ENCODE measurements at places on chromosomes 3 and 15.

DNA sequence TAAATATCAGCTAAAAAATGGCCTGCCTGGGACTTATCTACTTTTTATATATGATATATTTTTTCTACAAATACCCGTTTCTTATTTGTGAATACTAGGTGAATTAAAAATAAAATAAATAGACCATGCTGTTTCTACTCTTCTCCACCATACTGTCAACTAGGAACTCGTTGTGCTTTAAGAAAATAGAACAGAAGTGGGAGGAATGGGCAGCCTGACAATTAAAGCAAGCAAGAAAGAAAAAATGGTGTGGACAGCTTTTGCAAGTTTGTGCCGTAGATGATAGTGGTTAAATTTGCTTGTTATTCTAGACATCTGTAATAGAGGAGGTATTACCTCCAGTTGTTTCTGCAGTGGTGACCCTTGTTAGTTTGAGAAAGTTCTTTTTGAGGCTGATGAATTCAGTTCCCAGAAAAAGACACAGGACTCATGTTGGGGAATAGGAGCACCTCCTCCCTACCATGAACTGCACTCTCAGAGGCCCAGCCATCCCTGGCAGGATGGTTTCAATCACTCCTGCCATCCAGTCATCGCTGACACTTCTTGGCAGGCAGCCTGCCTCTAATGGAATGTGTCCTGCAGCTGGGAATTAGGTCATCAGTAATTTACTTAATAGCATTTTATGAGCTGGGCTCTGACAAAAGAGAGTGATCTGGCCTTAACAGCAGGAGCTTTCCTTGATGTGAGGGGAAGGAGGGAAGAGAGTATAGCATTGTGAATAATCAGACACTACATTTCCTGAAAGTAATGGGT is 105.0 kb upstream of the GAP43 start:
- no peak for DNase-seq

DNA sequence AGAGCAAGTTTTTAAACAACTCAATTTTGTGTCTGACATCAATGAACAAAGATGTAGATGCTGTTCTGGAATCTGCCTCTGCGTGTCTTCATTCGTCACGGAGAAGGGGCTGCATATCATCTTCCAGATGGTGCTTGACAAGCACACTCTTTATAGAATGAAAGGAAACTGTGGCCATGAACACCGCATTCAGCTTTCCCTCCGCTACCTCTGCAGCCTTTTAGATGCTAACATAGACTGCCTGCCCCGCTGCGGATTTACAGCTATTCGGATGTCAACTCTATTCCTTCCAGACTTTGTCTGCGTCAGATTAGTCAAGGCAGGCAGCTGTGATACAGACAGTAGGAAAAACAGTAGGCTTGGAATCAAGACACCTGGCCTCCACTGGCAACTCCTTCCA is 232.9 kb downstream of the TJP1 start:
- no peak for DNase-seq

GRCh38 chr3:156240642-156241041 is 120.3 kb downstream of the KCNAB1 start:
- DNase-seq = no peak

DNA sequence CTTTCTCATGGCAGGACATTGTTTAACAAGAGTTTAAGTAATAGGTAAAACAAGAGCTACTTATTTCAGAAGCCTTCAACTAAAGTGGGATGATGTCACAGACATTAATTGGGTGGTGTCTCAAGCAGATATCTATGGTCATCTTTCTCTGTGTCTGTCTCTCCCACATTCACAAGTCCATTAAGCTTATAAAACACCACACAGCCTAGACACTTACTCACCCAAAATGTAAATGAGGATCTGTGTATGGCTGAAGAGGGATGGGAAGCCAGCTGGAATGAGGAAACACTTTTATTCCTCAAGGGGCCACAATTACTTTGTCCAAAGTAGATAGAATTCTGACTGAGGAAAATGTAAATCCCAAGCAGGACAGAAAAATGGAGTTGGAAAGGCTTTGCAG is 183.8 kb downstream of the THRB start:
- DNase-seq = no peak

- no peak for DNase-seq
These were observed 103.4 kb downstream of the IGF1R start for GRCh38 chr15:98751767-98752166.

- DNase-seq = no peak
These were observed 439.9 kb downstream of the TBL1XR1 start for GRCh38 chr3:176757429-176757828.

- no peak for DNase-seq
These were observed 55.4 kb downstream of the VGLL4 start for GRCh38 chr3:11588338-11588737.

DNA sequence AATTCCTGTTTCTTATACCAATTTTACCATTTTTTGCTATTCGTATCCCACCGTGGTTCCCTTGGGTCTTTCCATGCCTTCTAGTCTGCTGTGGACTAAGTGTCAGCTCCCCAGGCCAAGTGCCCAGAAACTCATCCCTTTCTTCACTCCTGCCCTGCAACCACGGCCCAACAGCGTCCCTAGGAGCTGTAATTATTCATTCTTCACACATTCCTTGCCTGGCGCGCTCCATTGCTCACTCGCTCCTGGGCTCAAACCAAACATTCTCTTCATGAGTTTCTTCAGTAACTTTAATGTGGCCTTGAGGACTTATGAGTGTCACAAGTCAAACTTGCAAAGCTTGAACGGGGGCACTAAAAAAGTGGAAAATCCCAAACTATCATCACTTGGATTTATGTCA is 15.7 kb downstream of the GABRB3 start:
- DNase-seq = no peak

GRCh38 chr3:142495103-142495502 is 47.3 kb upstream of the XRN1 start:
- no peak for DNase-seq

GRCh38 chr3:55412545-55412944 is 74.6 kb downstream of the WNT5A start:
- DNase-seq = no peak

DNA sequence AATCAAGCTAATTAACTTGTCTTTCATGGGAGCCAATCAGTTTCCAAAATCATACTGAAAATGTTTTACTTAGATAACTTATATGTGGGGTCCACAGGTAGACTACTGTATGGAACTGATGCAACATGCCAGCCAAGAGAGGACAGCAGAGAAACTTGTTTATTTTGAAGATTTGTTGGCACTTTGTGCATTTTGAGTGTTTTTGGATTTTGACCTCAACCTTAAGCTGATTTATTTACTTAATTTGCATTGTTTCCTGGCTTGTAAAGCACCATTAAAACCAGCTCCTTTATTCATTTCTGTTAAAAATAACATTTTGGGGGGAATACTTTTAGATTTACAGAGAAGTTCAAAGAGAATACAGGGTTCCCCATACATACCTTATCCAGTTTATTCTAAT is 166.6 kb downstream of the MCTP2 start:
- no peak for DNase-seq

- no peak for DNase-seq
These were observed 212.0 kb downstream of the MEIS2 start for GRCh38 chr15:36888011-36888992.

DNA sequence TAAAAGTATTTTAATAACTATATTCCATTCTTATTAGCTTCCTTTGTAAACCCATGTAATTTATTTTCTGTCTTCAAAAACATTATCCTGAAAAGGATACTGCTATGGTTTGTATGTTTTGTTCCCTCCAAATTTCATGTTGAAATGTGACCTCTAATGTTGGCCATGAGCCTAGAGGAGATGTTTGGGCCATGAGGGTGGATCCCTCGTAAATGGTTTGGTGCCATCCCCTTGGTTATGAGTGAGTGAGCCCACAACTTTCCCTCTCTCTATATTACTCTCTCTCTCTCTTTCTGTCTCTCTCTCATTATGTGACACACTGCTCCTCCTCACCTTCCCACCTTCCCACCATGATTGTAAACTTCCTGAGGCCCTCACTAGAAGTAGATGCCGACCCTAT is 357.7 kb downstream of the MFSD1 start:
- DNase-seq = no peak

DNA sequence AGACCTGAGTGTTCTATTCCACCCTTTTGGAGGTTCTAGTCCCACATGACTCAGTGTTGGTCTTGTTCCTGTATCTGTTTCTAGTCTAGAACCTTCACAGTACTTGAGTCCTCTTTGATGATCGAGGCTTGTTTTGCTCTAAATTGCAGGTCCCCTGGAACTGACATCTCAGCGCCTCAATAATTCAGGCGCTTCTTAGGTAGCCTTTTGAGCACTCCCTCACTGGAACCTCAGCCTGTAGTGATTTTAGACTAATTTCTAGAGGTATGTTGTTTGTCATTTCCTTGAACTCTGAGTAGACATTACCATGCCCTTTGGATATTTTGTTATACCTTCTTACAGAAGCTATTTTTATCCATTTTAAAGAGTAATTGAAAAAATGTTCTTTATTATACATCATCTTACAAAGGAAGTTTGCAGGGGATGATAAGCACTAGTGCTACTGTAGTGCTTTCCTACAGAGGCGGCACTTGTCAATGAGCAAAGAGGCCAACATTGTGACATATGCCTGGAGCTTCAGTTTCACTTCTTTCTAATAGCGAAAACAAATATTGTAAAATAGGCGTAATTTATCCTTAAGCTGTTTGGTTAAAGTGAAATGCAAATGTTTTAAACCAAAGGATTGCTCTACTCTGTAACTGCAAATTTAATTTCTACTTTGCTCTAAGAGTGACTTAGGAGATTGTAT is 75.7 kb downstream of the EFL1 start:
- DNase-seq = no peak

GRCh38 chr3:45538641-45538986 is 55.9 kb upstream of the LIMD1 start:
- DNase-seq = no peak

DNA sequence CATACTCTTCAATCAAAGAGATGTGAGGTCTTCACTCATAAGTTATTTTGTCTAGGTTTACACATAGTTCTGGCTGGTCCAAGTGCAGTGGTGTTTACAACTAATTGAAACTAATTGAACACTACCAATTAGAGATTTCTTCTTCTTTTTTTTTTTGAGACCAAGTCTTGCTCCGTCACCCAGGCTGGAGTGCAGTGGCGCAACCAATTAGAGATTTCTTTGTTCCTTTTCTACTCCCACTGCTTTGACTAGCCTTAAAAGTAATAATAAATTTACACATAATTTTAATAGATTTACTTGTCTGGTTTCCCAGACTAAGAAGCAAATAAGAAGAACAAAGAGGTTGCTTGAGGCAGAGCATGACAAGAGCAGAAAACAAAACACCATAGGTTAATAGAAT is 6.7 kb upstream of the DENND6A start:
- DNase-seq = no peak

DNA sequence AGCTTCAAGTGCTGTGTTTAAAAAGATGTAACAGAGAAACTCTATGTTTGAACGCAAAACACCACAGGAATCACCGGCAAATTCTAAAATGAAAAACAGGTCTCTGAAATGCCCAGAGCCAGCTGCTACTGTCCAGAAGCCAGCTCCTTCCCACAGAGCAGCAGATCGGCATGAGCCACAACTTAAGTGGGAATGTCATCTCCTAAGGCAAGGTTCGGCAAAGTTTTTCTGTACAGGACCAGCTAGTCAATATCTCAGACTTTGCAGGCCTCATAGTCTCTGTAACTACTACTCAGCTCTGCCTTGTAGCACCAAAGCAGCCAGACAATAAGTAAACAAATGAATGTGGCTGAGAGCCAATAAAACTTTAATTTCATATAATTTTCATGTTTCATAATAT is 4.9 kb downstream of the PLOD2 start:
- DNase-seq = no peak

GRCh38 chr3:67798412-67798811 is 144.0 kb upstream of the SUCLG2 start:
- DNase-seq = no peak

GRCh38 chr15:61449186-61449702 is 220.1 kb upstream of the RORA start:
- no peak for DNase-seq

- no peak for DNase-seq
These were observed 153.6 kb downstream of the TMEM108 start for GRCh38 chr3:133191818-133192217.

DNA sequence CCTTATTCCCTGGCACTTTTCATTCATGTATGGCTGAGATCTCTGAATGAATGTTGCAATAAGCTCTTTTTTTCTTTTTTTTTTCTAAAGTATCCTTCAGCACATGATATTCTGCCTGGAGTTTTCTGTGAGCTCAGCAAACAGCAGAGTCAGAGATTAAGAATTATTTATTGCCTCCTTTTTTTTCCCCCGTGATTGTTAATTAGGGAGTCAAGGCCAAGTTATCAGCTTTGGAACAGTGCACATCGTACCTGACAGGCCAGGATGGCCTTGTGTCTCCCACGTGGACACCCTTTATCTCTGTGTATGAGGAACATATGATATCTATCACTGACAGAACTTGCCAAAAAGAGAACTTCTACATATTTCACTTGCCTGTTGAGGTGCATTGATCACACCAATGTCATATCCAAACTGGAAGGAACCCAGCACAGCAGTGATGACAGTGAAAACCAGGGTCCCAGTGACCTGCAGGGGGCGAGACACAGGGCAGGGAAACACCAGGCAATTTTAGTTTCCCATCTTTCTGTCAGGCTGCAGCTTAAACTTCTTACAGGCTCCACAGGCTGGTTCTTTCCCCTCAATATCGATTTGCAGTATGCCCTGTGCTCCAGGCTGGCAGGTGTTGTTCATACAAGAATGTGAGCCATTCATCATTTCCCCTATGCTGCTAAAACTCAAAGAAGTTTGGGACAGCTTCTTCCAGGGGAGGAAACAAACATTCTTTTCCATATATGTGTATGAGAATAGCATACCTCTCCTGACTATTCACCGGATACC is 8.2 kb downstream of the SLC2A2 start:
- DNase-seq = no peak

GRCh38 chr15:52520421-52520820 is 8.3 kb downstream of the MYO5A start:
- no peak for DNase-seq

DNA sequence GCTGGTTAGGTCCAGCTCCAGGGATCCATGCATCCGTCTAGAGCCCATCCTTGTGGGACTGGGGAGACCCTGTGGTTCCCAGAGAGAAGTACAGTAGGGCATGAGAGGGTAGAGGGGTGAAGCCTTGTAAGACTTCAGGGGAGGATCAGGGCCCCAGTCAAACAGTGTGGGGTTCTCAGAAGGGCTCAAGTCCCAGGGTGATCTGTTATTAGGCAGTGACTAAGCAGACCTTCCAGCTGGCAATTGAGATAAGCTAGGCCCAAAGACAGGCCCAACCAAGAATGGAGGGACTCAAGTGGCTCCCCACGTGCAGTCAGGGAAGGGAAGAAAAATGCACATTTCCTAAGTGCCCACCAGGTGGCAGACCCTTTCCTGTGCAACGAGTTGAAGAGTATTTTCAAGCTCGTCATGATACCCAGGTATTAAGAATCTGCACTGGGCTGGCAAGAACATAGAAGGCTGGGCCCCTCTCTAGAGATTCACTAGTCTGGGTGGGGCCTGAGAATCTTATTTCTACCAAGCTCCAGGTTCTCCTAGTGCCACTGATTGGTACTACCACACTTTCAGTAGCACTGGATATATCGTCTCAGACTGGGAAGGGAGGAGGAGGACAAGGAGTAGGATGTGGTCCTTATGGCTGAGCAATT is 240.8 kb downstream of the NR1D2 start:
- no peak for DNase-seq

Measured in stimulated activated CD4-positive, alpha-beta T cell treated with anti-CD3 and anti-CD28 coated beads, Interleukin-12 subunit alpha, Interleukin-12 subunit beta, amount 100 ng/mL, for 4 hours (primary cell).